Panc1 (cell line): ENCODE measurements at places on chromosomes 7 and 10.

GRCh38 chr7:14834883-14835282 is 67.7 kb downstream of the DGKB start:
- no peak for DNase-seq

DNA sequence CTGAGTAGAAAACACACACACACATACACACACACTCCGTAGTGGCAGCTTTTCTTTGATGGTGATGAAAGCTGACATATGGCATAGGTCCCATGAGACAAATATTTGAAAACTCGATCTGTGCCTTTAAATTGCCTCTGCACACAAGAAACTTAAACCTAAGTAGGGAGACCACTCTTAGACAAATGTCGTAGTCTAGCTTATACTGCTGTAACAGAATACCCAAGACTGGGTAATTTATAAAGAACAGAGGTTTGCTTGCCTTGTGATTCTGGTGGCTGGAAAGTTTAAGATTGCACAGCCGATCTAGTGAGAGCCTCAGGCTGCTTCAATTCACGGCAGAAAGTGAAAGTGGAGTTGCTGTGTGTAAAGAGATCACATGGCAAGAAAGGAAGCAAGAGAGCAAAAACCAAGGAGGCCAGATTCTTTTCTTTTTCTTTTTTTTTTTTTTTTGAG is 489.4 kb upstream of the SORCS1 start:
- no peak for DNase-seq

GRCh38 chr10:26367771-26368170 is 70.4 kb upstream of the APBB1IP start:
- DNase-seq, result no peak

GRCh38 chr10:115857856-115858255 is 415.1 kb downstream of the GFRA1 start:
- DNase-seq, result no peak

GRCh38 chr7:88455696-88456095 is 149.0 kb upstream of the STEAP4 start:
- DNase-seq, result no peak

DNA sequence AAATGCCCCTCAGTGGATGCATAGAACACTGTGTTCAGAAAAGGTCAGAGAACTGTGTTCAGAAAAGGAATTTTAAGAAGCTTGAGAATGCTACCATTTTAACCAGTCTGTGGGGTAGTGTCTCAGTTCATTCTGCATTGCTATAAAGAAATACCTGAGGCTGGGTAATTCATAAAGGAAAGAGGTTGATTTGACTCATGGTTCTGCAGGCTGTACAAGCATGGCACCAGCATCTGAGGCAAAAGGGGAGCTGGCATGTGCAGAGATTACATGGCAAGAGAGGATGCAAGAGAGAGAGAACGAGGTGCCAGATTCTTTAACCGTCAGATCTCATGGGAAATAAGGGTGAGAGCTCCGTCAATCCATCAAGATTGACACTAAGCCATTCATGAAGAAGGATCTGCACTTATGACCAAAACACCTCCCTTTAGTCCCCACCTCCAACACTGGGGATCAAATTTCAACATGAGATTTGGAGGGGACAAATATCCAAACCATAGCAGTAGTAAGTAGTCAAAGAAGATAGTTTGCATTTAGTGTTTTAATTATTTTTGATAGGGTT is 119.8 kb downstream of the FAM107B start:
- DNase-seq, result no peak

DNA sequence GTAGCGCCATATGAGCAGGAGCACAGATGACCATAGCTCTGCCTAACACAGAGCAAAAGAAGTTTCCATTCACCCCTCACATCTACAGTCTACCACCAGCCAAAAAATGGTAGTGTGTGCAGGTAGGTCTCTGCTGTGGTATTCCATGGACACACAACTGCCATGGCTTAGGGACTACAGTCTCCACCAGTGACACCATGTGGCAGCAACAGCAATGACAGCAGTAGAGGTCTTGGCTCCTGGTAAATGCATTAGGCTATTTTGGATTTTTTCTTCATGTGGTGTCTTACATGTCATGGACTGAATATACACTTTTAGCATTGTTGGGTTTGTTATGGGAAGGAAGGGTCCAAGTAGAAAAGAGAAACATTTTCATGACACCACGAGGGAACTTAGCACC is 70.1 kb upstream of the CABCOCO1 start:
- DNase-seq, result no peak

DNA sequence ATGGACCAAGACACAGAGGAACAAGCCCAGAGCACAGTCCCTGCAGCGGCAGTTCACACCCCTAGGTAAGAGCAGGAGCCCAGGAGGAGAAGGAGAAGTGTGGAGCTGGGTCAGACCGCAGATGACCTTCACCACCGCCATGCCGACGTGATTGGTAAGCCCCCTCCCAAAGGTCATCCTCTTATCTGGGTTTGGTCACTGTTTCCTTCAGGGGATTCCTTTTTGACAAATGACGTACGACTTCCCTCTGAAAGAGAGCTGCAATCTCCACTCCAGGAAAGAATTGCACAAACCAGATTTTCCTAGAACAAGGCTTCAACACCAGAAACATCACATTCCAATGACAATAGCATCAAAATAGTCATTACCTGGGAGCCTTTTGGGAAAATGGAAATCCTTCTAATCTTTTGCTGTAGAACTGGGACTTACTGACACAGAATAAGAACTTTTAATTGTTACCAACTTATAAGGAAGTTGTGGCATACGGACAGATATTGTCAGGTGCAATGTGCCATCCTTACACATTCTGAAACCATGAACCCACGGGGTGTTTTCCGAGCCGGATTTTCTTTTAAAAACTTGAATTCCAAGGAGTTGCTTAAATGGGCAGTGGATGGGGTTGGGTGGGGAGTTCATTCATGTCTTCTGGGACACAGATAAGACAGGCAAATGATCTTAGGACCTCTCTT is 20.8 kb upstream of the ADAM12 start:
- DNase-seq, result no peak

DNA sequence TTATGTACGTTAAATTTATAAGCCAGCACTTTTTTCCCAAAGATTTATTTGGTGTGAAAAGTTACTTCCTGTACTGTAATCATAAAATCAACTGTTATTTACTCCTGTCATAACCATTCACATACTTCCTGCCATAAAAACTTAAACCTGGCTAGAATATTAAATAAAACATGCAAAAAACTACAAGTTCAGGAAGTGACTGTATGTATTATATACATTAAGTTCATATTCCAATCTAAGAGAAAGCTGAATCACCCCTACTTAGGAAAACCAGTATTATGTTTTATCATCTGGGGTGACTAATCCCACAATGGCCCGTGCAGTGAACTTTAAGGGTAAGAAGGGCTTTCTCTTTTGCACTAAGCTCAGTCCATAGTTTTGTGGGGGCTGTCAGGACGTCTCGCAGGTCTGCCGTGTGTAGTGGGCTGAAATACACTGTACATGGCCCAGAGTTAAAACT is 183.7 kb upstream of the KLF14 start:
- DNase-seq, result no peak
